ENCODE measurements at places on chromosomes 11 and 22. TPM values are rescaled to one million over a fixed set of nuclear protein-coding genes. Genes with fewer than 3 reads are reported as not detected.

The RTN4R gene
- 2.7 TPM for total RNA-seq

The PLAAT5 gene
- total RNA-seq: not detected

The SCN4B gene
- total RNA-seq: 0.32 TPM

The HOATZ gene
- not detected for total RNA-seq

The PHF21B gene
- 0.66 TPM for total RNA-seq

The NUDT8 gene
- total RNA-seq: 3.6 TPM

The HEPN1 gene
- total RNA-seq: not detected

The NPTXR gene
- 0.93 TPM for total RNA-seq

The OR5P2 gene
- total RNA-seq: not detected

GRCh38 chr11:64536997-64537396, 54.0 kb upstream of the SLC22A12 start:
- DNase-seq: no peak

DNA sequence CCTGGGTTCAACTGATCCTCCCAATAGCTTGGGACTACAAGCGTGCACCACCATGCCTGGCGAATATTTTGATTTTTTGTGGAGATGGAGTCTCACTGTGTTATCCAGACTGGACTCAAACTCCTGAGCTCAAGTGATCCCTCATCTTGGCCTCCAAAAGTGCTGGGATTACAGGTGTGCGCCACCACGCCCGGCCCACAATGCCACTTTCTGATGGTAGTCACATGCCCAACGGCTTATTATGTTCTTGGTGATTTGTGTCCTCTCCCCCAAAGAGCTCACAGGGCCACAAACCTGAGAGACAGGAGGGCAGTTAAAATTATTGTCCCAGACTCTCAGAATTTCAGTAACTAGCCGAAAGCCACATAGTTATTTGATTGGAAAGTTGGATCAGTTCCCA, 9.6 kb downstream of the GRIK4 start:
- no peak for DNase-seq

DNA sequence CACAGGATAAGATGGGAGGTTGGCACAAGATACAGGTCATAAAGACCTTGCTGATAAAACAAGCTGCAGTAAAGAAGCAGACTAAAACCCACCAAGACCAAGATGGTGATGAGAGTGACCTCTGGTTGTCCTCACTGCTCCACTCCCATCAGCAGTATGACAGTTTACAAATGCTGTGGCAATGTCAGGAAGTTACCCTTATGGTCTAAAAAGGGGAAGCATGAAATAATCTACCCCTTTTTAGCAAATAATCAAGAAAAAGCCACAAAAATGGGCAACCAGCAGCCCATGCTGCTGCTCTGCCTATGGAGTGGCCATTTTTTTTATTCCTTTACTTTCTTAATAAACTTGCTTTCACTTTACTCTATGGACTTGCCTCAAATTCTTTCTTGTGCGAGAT, 8.7 kb upstream of the PIWIL4 start:
- no peak for DNase-seq

- DNase-seq: no peak
Observed at GRCh38 chr22:41550952-41551491, 6.8 kb upstream of the POLR3H start.

DNA sequence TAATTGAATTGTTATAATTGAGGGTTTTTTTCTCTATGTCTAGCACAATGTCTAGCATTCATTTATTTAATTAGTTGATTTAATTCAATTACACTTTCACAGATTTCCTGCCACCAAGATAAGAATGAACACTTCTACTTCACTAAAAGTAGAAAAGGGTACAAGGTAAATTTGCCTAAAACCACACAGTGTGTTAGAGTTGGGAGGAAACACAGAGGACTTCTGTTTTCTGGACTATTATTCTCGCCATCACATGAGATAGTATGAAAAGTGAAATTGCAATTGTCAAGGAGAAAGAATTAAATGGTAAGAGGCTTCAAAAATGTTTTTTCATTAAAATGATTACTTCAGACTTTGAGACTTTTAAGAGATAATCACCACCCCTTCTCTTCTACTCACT, 109.5 kb downstream of the ETS1 start:
- no peak for DNase-seq

GRCh38 chr11:101369835-101370234, 214.0 kb downstream of the TRPC6 start:
- no peak for DNase-seq

- no peak for DNase-seq
Observed at GRCh38 chr11:45037434-45038005, 86.8 kb upstream of the TP53I11 start.

DNA sequence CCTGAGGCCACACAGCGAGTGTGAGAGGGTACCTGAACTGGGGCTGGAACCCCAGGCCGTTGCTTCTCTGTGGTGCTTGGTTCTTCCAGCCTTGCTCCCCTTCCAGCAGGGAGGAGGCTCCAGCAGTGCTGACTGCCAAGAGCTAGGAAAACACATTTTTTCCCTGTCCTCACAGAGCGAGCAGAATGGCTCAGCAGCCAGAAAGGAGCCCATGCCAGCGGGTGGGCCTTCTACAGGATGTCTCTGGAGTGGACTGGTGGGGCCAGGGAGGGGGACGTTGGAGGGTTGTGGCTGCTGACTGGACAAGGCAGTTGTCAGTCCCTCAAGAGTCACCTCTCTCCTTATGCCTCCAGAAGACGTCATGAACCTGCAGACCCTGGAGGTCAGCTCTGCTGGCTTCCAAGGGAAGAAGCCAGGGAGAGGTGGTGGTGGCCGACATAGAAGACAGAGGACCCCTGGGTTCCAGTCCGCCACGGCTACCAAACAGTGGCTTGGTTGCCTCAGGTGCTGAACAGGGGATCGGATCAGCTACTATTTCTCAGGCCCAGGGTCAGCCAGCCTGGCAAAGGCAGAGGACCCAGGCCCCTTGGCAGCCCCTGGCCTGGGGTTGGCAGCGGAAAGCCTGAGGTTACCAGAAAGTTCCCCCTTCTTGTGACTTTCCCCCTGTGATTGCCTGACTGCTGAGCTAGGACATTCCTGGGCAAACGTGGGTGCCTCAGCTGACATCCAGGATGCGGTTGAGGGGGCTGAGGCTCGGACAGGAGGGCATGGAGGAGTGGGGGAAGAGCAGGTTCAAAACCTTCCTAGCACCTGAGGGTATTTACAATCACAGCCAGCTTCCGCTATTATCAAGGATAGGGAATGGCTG, 3.7 kb downstream of the MAFF start:
- DNase-seq: no peak

- peak; percentile 33 for DNase-seq
Observed at GRCh38 chr11:66326261-66327111, 9.6 kb upstream of the CD248 start.

- peak; percentile 52 for DNase-seq
Observed at GRCh38 chr11:87879118-87879517, 296.1 kb downstream of the RAB38 start.

DNA sequence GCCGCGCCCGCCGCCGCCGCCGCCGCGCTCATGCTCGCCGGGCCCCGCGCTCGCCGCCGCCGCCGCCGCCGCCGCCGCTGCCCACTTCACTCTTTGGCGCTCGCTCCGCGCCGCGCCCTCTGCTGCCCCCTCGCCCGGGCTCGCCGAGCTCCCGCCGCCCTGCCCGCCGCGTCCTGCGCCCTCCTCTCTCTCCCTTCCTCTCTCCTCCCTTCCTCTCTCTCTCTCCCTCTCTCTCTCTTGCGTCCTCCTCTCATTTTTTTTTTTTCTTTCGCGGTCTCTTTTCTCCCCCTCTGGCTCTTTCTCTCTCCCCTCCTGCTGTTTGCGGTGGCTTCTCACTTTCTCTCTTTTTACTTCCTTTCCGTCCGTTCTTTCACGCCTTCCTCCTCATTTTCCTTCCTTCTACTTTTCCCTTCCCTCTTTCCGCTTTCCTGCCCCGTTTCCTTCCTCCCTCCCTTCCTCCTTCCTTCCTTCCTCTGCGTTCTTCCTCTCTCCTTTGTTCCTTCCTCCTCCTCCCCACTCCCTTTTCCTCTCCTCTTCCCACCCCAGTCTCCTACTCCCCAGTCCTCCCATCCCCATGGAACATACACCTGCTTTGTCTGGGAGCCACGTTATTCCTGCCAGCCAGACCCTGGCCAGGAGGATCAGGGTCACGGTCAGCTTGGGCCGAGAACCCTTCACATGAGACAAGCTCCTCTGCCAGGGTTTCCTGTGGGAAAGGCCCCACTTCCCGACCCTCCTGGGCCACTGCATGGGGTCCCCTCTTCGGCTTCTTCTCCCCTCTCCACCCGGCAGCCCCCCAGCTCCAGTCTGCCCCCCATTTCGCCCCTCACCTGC, 19.3 kb upstream of the SHISAL1 start:
- DNase-seq: peak; percentile 41

- DNase-seq: peak; percentile 66
Observed at GRCh38 chr11:85821636-85822035, 10.7 kb upstream of the SYTL2 start.

DNA sequence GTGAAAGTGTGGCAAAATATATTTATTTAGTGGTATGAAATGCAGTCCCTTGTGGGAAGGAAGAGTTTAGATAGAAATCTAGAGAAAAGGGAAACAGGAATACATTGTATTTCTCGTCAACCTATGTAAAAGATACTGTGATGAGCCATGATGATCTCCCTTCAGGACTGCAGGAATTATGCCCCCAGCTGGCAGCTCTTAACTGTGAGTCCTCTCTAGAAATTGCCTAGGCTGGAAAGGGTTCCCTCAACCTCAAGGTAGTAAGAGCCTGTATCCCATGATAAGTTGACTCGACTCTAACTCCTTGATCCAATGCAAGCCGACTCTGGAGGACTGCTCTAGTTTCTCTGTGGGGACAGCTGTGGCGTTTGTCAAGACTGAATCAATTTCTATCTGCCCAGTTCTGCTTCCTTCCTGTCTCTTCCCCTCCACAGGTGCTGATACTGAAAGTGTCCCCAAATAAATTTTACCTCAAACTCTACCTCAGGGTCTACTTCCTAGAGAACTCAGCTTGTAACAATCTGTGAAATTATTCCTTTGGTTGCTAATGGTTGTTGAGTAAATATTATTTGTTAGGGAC, 897.3 kb downstream of the METTL15 start:
- DNase-seq: no peak

DNA sequence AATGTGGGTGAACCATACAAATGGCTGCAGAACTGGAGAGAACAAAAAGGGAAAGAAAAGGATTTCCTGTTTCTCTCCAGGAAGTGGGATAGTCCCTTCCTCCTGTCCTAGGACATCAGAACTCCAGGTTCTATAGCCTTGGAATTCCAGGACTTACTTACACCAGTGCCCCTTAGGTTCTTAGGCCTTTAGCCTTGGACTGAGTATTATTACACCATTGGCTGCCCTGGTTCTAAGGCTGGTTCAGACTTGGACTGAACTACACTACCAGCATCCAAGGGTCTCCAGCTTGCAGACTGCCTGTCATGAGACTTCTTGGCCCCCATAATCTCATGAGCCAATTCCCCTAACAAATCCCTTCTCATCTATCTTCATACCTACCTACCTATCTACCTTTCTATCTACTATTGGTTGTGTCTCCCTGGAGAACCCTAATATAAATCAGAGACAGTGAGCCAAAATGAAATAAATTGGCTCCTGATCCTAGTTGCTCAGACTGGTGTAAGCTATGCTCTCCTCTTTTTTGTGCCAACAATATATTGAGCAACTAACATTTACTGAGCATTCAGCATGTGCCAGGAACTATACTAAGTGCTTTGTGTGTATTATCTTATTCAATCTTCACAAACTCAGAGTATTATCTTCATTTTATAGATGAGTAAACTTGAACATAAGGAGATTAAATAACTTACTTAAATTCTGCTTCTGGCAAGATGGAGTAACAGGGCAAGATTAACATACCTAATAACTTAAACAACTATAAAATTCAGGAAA, 303.7 kb downstream of the TTC28 start:
- DNase-seq: peak; percentile 2

- DNase-seq: no peak
Observed at GRCh38 chr11:70460964-70461363, 62.6 kb downstream of the CTTN start.

GRCh38 chr11:111229604-111230003, 15.9 kb upstream of the POU2AF2 start:
- DNase-seq: no peak

- no peak for DNase-seq
Observed at GRCh38 chr22:49261616-49262015, 566.1 kb downstream of the BRD1 start.

DNA sequence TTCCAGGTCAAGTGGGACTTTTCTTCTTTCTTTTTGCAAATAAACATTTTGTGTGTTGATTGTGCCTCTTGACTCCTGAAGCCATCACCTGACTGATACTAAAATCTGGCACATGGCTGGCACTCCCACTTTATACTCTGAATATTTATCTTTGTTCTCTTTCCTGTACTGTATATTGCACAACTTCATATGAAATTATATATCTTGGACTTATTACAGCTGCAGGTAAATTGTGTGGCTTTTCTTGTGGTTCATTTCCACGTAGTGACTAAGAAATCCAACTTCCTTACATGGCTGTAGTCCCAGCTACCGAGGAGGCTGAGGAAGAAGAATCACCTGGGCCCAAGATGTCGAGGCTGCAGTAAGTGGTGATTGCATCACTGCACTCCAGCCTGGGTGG, 23.7 kb upstream of the OR5B12 start:
- DNase-seq: peak; percentile 45

DNA sequence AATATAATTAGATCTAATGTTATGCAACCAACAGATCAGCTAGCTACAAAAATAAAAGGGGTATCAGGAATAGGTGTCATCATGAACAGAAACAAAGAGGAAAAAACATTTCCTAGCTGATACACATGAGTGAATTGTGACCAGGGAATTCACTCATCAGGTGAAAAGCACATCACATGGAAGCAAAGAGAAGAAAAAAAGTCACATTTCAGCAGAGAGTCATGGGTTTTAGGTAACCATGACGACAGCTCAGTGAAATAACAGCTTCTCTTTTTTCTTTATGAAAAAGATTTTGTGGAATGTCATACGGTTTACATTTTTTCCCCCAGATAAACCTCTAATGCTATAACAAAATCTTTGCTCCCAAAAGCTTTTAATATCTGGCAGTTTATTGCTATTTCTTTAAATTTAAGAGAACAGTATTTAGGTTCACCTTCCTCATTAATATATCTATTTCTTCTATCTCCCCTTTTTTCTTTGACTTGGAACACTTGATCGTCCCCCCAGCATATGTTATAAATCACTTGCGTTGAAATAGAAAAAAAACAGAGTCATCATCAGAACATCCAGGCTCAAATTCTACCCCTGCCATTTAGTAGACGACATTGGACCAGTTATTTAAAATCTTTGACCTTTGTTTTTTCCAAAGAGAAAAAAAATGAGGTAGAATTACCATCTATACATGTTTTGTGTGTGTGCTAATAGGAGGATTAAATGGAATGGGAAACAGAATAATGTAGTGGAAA, 5.3 kb downstream of the TYR start:
- DNase-seq: no peak
